ENCODE measurements at places on chromosomes 6 and 20.

DNA sequence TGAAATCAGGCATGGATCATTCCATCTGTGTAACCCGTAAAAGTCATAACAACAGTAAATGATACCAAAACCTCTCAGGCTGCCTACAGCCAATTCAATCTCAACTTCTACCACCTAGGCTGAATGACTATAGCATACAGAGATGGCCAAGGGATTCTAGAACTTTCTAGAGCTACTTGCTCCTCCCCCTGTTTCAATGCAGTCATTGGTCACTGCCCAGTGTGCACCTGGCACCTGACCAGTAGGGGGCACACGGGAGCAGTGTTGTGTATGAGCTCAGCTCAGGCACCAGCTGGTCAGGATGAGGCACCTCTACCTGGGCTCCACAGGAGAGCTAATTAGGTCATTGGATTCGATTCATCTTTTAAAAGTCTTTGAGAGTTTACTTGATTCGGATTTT is 86.2 kb downstream of the PLEKHG1 start:
- DNase-seq = no peak

DNA sequence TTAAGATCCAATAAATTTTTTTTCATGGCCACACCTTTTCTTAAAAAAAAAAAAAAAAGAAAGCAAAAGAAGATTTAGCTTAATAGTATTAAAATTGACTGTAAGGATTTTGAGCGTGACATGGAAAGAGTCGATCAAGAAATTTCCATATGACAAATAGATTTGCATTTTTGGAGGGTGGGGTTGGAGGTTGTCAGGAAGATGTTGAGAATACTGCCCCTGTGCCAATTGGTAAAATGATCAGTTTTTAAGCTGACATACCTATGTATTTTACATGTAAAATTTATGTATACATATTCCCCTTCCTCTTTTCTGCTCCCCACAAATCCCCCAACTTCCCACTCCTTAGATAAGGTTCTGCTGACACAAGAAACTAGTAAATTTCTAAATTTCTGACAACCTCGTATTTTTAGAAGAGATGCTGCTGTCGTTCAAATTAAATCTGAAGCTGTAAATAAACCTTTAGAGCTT is 520.9 kb downstream of the CD83 start:
- DNase-seq = no peak

GRCh38 chr20:4820806-4821518 is 99.3 kb downstream of the PRND start:
- no peak for DNase-seq

DNA sequence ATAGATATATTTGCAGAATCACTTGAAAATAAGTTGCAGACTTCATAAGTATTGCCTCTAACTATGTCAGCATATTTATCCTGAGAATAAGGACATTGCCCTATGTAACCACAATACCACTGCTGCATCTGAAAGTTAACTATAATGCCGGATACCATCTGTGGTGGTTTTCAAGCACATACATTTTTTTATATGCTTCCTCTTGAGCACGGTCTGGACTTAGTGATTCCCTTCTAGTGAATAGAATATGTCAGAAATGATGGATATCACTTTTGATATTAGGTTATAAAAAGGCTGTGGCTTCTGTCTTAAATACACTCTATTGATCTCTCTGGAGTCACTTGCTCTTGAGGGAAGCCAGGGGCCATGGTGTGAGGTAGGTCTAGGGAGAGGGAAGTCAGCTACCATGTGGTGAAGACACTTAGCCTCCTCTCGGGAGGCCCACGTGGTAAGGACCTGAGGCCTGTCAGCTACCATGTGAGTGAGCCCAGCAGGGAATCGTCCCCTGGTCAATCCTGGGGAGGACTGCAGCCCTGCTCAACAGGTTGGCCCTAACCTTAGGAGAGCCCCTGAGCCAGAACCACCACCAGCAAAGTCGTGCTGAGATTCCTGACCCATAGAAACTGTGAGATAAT is 57.5 kb downstream of the CCDC170 start:
- no peak for DNase-seq

GRCh38 chr6:110646419-110646698 is 168.9 kb downstream of the CDK19 start:
- no peak for DNase-seq

DNA sequence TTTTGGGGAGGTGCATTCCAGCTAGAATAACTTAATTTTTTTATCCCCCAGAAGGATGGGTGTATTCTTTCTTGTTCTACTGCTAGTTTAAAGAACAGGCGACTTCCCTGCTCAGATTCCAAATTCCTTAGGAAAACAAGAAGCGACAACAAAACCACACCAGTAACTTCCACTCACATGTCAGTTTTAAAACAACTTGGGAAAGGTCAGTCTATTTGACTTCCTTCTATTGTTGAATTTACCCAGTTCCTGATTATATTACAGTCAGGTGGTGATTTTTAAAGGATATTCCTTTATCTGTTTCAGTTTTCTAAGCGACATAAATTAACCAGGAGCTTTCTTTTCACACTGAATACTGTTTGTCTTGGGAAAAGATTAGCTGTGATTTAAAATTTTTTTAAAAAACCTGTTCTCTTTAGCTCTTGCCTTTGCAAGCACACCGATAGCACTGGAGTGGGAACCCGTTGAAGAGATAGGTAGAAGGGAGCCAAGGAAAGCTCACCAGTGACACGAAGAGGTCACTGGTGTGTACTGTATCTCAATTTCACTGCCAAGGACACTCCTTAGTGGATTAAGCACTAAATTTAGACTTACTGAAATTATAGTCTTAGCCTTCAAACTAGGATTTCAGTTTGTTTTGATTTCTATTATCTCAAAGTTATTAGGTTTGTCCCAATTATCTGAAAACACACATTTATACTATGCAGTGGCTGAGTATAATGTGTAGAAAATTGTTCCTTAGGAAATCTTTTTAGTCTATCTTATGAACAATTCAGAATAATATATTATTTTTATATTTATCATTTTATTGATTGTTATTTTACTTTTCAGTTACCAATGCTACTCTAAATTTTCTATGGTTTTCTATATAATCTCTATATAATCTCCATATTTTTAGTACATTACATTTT is 22.3 kb downstream of the MARCKS start:
- DNase-seq = peak; percentile 86

GRCh38 chr6:15941168-15941567 is 187.7 kb upstream of the MYLIP start:
- no peak for DNase-seq

DNA sequence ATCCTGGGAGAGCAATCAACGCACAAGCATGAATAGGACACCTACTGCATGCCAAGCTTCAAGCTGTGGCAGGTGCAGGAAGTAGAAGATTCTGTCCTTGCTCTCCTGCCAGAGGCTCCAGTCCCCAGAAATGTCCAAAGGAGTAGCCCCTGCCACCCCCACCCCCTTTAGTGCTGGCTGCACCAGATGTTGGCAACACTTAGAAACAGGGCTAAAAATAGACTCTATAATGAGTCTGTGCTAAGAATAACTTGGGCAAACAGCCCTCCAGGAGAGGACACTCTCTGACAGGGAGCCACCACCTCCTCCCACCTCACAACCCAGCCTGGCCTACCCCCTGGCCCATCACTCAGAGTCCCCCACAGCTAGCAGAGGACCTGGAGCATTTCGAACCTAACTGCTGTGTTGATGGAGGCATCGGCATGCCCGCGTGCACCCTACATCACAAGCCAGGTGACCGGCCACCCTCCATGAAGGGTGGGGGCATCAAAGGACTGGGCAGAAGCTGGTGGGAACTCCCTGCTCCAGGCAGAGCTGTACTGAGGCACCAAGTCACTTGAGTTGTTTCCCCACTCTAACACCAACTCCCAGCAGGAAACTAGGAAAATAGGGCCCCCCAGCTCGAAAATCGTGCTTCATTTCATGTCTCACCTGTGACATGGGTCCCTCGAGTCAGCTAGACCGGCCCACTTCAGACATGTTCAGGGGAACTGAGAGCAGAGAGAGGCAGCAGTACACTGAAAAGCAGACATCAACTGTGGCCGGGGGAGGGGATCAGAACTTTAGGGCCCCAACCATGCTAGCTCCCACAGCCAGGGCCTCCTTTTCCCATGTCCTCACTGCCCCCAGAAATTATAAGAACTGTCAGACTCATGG is 18.7 kb downstream of the TFEB start:
- DNase-seq = no peak

DNA sequence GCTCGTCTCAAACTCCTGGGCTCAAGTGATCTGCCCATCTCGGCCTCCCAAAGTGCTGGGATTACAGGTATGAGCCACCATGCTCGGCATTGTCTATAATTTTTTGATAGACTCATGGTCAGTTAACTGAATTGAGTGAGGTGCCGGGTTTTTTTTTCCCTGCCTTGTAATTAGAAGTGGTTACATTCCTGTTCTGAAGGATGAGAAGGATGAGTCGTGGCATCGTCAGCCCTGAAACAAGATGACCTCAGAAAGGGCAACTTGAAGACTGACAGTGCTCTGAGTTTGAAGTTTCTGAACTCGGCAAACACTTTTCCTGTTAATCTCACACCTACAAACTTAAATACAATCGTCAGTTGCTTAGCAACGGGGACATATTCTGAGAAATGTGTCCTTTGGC is 158.7 kb upstream of the PDE10A start:
- no peak for DNase-seq

GRCh38 chr20:62736026-62736406 is 27.4 kb downstream of the NTSR1 start:
- no peak for DNase-seq

GRCh38 chr6:1184318-1184717 is 127.6 kb upstream of the FOXQ1 start:
- no peak for DNase-seq

- no peak for DNase-seq
Observed at GRCh38 chr20:23082846-23083552, 3.1 kb downstream of the CD93 start.

GRCh38 chr20:48158014-48158413 is 372.7 kb upstream of the SULF2 start:
- no peak for DNase-seq

DNA sequence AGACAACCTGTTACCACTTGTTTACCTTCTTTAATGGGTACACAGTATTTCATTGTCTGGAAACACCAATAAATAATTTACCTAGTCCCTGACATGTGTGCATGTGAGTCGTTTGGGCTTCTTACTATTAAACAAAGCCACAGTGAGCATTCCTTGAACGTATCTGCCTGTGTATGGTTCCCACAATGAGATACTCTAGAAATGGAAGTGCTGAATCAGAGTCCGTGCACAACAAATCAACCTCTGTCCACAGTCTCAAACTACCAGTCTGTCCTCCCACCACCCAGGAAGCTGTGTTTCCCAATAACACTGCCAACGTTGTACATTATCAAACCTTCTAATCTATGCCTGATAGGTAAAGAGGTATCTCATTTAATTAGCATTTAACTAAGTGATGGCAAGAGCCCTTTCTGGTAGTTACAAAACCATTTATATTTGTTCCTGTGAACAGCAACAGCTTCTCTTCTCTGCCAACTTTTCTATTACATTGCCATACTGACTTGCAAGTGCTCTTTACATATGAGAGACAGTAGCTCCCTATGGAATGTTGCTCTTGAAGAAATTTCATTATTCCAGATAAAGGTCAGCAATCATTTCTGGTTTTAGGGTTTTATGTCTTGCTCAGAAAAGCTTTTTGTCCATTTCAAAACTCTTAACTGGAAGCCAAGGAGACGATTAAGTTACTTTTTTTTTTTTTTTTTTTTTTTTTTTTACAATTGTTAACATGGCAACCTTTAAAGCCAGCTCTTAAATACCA is 14.7 kb downstream of the JAG1 start:
- no peak for DNase-seq

All from NCI-H774 (cell line).